ENCODE measurements at places on chromosomes 12 and 14. TPM values are rescaled to one million over a fixed set of nuclear protein-coding genes. Genes with fewer than 3 reads are reported as not detected.

Gene LALBA
- total RNA-seq, result not detected

Gene MYF5
- total RNA-seq, result not detected

Gene EXOC5
- total RNA-seq, result 29.1 TPM

Gene NANOG
- total RNA-seq, result 0.28 TPM

DNA sequence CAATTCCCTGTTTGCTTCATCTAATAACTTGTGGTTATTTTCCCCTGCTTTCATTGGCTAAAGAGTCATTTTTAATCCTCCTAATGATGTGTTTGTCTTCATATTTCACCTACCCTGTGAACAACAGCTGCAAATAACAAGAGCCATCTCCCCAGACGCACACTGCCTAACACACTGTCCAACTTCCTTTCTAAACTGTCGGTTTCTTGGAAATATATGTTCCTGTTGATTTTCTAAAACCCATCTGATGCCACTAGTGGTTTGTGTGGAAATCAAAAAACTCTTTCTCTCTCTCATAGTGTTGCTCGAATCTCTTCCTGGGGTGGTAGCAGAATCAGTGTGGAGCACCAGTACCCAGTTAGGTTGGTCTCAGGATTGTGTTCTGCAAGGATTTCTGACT lies 226.9 kb downstream of the EPS8 start:
- H3K36me3 ChIP-seq, result no peaks in the 10 kb centered on the region
- no peaks in the 10 kb centered on the region for H3K27me3 ChIP-seq
- no peak overlapping the region for H3K27ac ChIP-seq
- H3K4me1 ChIP-seq, result no peaks in the 10 kb centered on the region
- no peak overlapping the region for H3K4me3 ChIP-seq

- no peaks in the 10 kb centered on the region for H3K27me3 ChIP-seq
- no peak for DNase-seq
- H3K36me3 ChIP-seq, result no peaks in the 10 kb centered on the region
- H3K4me3 ChIP-seq, result no peak overlapping the region
- no peaks in the 10 kb centered on the region for H3K4me1 ChIP-seq
Observed at GRCh38 chr14:105161309-105161708, 7.3 kb downstream of the JAG2 start.

- no peaks in the 10 kb centered on the region for H3K27me3 ChIP-seq
- DNase-seq, result no peak
- no peak overlapping the region for H3K4me3 ChIP-seq
- H3K36me3 ChIP-seq, result no peaks in the 10 kb centered on the region
Observed at GRCh38 chr12:19529951-19530636, 90.8 kb downstream of the AEBP2 start.

GRCh38 chr12:52440821-52441319 lies 6.7 kb upstream of the KRT75 start:
- H3K4me1 ChIP-seq, result no peaks in the 10 kb centered on the region
- H3K36me3 ChIP-seq, result no peaks in the 10 kb centered on the region
- H3K27ac ChIP-seq, result no peak overlapping the region
- DNase-seq, result no peak

DNA sequence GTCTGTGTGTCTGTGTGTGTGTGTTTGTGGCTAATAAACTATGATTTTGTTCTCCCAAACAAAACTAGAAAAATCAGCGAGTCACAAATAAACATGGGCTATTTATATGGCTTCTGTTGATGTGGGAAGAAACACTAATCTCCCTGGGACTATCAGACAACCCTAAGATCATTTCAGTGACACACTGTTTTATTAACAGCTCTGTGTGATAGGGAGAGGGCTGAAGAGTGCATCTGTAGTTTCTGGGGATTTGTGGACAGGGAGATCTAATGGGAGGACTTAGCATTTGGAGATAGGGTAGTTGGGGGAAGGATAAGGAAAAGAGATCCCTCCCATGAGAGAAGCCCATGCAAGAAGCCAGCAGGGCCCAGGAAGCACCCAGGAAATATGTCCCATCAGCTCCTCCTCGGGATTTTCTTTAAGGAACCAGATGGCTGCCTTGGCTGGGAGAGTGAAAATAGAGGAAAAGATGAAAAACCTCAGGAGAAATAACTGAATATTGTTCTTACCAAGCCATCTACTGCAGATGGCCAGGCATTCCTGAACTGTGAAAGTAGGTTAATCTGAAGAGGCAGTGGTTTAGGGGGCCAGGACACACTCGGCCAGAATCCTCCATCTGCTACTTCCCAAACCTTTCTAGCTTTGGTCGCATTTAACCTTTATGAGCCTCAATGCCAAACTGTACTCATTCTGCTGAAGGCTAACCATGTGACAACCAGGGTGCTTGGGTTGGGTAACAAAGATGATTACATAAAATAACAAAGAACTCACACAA lies 253.4 kb downstream of the BTG1 start:
- H3K4me1 ChIP-seq, result no peaks in the 10 kb centered on the region
- no peak for DNase-seq
- no peak overlapping the region for H3K4me3 ChIP-seq

DNA sequence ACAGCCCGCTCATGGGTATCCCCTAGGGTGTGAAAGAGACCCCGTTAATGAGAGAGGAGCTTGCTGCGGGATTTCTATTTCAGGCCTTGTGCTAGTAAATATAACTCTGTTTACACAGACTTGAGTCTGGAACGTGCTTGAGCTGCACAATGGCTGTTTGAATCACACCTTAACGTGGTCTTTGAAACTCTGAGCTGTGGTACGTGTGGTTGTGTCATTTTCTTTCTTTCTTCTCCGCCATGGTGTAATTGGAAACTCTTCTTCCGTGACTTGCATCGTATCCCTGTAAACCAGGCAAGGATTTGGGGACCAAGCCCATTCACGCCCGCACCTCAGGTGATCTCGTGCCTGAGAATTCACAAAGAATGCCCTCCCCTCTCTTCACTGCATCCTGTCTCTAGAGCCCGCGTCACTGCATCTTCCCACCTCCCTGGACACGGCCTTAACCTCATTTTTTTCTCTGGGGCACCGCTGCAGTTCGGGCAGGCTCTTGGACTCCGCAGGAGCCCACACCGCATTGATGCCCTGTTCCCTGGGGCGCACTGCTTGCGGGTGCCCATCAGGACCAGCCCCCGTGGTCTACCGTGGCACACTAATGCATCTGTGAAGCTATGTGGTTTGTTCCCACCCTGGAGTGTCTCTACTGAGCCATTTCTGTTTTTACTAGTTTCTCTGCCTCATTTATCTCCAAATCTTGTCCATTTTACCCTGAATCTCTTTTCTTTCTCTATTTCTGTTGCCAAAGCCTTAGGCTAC lies 78.4 kb upstream of the PARP11 start:
- no peak for DNase-seq
- no peaks in the 10 kb centered on the region for H3K27me3 ChIP-seq
- no peaks in the 10 kb centered on the region for H3K4me1 ChIP-seq
- no peak overlapping the region for H3K27ac ChIP-seq
- H3K36me3 ChIP-seq, result no peaks in the 10 kb centered on the region

GRCh38 chr14:68650404-68650994 lies 142.4 kb downstream of the ZFP36L1 start:
- H3K36me3 ChIP-seq, result no peaks in the 10 kb centered on the region
- H3K27me3 ChIP-seq, result no peaks in the 10 kb centered on the region
- H3K4me1 ChIP-seq, result no peaks in the 10 kb centered on the region
- H3K4me3 ChIP-seq, result no peak overlapping the region
- DNase-seq, result no peak

DNA sequence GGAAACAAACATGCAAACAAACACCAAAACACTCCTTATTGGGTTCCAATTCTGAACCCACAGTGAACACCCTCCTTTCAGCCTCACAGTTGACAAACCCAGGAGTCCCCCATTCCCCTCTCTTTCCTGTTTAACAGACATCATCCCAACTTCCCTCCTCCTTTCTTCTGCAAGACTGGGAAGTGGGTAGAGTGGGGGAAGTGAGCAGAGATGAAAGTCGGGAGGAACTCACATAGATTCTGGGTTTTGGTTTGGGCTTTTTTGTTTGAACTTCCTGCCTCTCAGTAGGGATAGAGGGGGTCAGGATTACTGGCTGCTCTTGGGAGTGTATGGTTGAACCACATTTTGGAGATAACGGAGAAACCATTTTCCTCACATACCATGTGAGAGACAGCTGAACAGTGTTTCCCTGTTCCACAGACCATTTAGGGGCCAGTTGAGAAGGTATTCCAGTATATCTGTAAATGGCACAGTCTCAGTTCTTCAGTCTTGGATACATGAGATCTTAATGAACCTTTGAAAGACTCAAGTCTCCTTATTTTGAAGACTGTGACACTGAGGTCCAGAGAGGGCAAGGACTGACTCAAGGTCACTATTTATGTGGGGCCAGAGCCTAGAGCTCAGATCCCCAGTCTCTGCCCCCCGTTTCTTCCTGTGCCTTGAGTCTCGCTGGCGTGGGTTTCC lies 3.9 kb upstream of the GPR84 start:
- H3K4me1 ChIP-seq, result no peaks in the 10 kb centered on the region
- no peak overlapping the region for H3K4me3 ChIP-seq
- no peaks in the 10 kb centered on the region for H3K27me3 ChIP-seq

DNA sequence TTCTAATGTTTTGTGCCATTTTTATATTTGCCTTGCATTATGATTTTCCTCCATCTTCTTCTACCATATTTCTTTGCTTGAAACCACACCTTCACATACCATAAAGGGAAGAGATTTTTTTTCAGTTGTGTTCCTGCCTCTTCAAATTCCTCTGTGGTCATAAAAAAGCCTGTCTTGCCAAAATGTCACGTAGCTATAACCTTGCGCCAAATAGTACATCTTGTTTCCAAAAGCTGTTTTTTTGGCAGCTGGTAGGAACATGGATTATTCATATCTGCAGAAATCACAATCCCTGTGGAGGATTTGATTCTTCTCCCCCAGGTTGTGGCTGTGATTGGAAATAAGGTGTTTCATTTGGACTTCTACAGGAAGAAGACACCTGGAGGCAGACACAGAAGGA lies 133.6 kb upstream of the SLC35F4 start:
- H3K36me3 ChIP-seq, result no peaks in the 10 kb centered on the region
- H3K4me3 ChIP-seq, result no peak overlapping the region
- DNase-seq, result no peak
- H3K27me3 ChIP-seq, result no peaks in the 10 kb centered on the region

- H3K27me3 ChIP-seq, result peaks cover 19% of the 10 kb centered on the region
- DNase-seq, result no peak
- H3K27ac ChIP-seq, result no peak overlapping the region
- H3K4me3 ChIP-seq, result no peak overlapping the region
- no peaks in the 10 kb centered on the region for H3K4me1 ChIP-seq
- no peaks in the 10 kb centered on the region for H3K36me3 ChIP-seq
Observed at GRCh38 chr12:3491938-3492792, 1.2 kb downstream of the PRMT8 start.

DNA sequence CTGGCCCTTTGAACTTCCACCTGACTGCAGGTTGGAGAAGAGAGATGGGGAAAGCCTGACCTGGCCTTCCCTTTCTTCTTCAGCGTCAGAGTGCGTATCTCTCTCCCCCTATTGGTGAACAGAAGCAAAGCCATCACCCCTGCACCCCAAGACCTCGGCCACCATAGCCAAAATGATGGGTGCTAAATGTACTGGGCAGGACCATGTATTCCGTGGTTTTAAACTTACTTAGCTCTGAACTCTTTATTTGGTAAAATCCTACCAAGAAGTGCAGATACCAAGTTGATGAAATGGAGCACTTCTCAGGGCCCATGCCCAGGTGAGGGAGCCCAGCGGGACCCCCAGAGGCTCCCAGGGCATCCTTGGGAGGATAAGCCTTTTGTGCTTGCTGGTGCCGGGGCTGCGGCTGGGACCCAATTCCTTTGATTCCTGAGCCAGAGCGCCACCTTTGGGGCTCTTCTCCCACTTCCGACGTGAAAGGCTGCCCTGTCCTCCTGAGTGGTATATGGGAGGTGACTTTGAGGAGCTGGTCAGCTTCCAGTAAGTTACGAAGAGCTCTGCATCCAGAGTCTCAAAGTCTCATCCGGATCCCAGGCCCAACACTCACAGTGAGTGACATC lies 9.4 kb downstream of the CCND2 start:
- H3K4me1 ChIP-seq, result no peaks in the 10 kb centered on the region
- H3K36me3 ChIP-seq, result no peaks in the 10 kb centered on the region
- no peaks in the 10 kb centered on the region for H3K27me3 ChIP-seq
- H3K4me3 ChIP-seq, result no peak overlapping the region
- H3K27ac ChIP-seq, result no peak overlapping the region

GRCh38 chr14:30519961-30520360 lies 39.0 kb upstream of the G2E3 start:
- no peak overlapping the region for H3K4me3 ChIP-seq
- no peak overlapping the region for H3K27ac ChIP-seq
- H3K4me1 ChIP-seq, result no peaks in the 10 kb centered on the region
- no peaks in the 10 kb centered on the region for H3K27me3 ChIP-seq
- DNase-seq, result no peak

GRCh38 chr12:80979816-80980215 lies 42.1 kb upstream of the LIN7A start:
- DNase-seq, result no peak
- H3K27me3 ChIP-seq, result no peaks in the 10 kb centered on the region
- no peak overlapping the region for H3K27ac ChIP-seq
- H3K36me3 ChIP-seq, result no peaks in the 10 kb centered on the region
- H3K4me1 ChIP-seq, result no peaks in the 10 kb centered on the region
- no peak overlapping the region for H3K4me3 ChIP-seq

DNA sequence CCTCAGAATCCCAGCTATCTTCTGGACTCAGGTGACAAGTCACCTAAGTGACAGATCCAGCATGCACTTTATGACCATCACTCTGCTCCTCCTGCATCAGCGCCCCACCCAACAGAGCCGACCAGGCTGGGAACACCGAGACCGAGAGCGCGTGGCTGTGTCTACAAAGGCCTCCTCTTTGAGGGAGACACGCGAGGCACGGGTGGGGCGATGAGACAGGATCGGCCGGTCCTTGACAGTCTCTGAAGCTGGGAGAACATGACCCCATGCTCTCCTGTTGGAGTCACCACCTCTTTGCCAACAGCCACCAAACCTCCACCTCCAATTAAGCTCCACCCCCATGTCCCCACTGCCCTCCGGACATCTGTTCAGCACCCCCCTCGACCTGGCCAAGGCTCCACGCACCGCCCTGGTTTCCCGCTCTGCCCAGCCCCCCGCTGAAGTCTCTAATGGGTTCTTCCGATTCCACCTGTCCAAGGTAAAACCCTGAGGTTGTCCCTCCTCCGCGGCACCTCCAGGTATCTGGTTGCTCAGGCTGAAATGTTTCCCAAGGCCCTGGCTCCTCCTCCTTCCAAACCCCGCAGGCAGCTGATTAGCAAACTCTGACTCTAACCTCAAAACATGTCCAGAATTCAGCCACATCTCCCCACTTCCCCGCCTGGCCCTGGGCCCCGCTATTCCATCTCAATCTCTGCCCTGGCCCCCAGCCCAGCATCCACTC lies 31.5 kb downstream of the HSP90AA1 start:
- H3K27ac ChIP-seq, result no peak overlapping the region
- H3K4me3 ChIP-seq, result no peak overlapping the region
- DNase-seq, result no peak
- peaks cover 5% of the 10 kb centered on the region for H3K36me3 ChIP-seq
